IMR-90 (cell line): ENCODE measurements at places on chromosomes 6 and 20. TPM values are rescaled to one million over a fixed set of nuclear protein-coding genes. Genes with fewer than 3 reads are reported as not detected.

DNMT3B gene
- 1.9 TPM in 2 replicates for polyA plus RNA-seq

MAP1LC3A gene
- 39.7 and 50.7 TPM in 2 replicates for polyA plus RNA-seq

HAO1 gene
- polyA plus RNA-seq = not detected in 2 replicates

FGD2 gene
- polyA plus RNA-seq = 0.07 TPM in 1 of 2 replicates, not detected in the other

MLIP gene
- polyA plus RNA-seq = not detected in 2 replicates

PPP1R16B gene
- polyA plus RNA-seq = not detected in 2 replicates

LRRN4 gene
- polyA plus RNA-seq = 0.11 and 0.19 TPM in 2 replicates

EPB41L1 gene
- 33.6 and 33.7 TPM in 2 replicates for polyA plus RNA-seq

ARMH2 gene
- not detected in 2 replicates for polyA plus RNA-seq

PHACTR1 gene
- not detected in 2 replicates for polyA plus RNA-seq

HLA-DOA gene
- not detected in 2 replicates for polyA plus RNA-seq

PLEKHG1 gene
- polyA plus RNA-seq = 0.09 and 0.27 TPM in 2 replicates

GNMT gene
- polyA plus RNA-seq = 0.36 TPM in 1 of 2 replicates, not detected in the other

MPIG6B gene
- polyA plus RNA-seq = not detected in 2 replicates

PPP1R3D gene
- 1.6 and 1.7 TPM in 2 replicates for polyA plus RNA-seq

RNF144B gene
- polyA plus RNA-seq = 0.42 and 0.44 TPM in 2 replicates

MYBL2 gene
- 12.4 and 13.2 TPM in 2 replicates for polyA plus RNA-seq

STXBP5 gene
- 11.3 and 13.2 TPM in 2 replicates for polyA plus RNA-seq
